B cell (primary cell): ENCODE measurements at places on chromosomes 6 and 20.

DNA sequence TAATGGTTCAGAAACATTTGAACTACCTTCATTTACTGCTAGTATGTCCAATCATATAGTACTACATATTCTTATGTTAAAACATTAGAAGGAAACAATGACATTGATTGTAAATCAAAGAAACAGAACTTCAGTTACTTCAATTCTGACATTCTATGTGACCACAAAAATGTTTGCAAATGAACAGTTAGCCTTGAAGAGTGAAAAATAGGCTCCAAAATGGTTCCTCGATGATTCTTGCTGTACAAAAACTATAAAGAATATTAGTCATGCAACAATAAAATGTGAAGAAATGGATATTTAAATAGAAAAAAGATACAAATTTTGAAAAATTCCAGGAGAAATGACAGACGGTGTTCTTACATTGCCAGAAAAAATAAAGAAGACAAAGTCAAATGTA lies 686.9 kb downstream of the BCKDHB start:
- DNase-seq = no peak

DNA sequence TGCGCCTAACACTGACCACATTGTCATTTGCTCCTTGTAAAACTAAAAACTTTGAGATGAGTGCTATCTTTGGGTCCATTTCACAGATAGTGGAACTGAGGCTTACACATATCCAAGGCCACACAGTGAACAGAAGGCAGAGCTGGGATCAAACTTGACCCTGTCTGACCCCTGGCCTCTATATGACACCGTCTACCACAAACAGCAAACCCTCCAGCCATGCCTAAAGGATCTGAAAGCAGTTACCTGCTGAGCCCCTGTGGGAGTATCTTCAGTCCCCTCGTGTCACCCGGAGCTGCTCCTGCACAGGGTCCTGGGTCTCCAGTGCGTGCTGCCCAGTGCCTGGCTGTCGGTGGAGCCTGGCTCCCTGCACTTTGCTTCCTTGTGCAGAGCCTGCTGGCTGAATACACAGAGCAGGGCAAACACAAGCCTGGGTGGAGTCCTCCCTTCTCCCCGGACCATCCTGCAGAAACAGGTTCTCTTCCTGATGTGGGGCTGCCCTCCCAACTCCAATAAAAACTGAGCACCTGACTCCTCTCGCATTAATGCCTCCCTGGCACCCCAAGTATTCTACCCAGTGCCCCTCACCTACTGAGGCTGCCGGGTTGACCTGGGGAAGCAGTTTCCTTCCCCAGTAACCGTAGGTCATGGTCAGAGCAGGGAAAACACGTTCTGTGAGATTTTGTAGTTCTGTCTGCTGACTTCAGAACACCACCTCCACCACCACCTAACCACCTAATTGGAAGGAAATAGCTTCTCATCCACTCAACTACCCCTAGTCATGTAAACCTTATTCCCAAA lies at the start of gene BCAS1:
Gene BCAS1, minus strand, starts transcription at position 408 of the 801 bp plus-strand sequence. CDS start 11,876 bp downstream, outside the sequence.
- DNase-seq = no peak

- DNase-seq = peak; percentile 10
These were observed 88.6 kb downstream of the MCHR2 start for GRCh38 chr6:99905209-99906106.

- DNase-seq = peak; percentile 50
These were observed 13.9 kb downstream of the ZNF217 start for GRCh38 chr20:53579581-53580375.
